ENCODE measurements at places on chromosomes 16 and 17.

DNA sequence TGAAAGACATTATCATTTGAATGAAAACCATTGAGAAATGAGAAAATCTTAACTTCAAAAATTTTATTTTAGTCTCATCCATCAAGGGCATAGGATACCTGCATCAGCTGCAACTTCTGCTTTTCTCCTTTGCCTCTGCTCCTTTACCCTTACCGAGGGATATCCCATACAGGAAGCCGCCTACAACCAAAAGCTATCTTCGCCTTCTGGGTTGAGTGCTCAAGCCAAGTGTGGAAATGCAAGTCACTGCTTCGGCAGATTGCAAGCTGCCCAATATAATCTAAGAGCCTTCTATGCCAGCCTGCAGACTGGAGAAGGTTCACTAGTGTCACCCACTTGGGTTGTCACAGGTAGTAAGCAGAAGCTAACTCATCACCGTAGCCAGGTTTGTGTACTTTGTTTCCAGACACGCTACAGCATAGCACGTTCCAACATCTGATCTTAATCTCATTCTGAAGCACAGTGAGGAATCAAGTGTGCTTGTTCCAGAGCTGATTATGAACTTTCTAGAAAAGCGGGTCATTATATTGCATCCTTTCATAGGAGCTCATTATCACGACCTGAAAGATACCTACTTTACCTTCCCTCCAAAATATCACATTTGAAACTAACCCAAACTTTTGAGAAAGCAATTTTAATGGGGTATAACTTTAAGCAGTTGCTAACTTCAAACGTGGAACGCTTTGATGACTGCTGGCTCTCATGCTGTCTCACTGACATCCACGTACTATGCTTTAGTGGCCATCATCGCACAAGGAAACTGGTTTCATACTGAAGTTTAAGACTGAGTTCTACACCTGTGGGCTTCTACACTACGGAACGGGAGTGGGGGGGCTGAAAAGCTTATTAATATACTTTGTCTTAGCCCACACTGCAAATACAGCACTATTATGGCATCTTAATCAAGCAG lies 8.0 kb upstream of the UNK start:
- no peaks in the 10 kb centered on the region for H3K27me3 ChIP-seq
- H3K36me3 ChIP-seq: peaks cover 45% of the 10 kb centered on the region
- no peak overlapping the region for H3K27ac ChIP-seq

GRCh38 chr17:57899391-57899790 lies 49.5 kb upstream of the MRPS23 start:
- no peaks in the 10 kb centered on the region for H3K27me3 ChIP-seq
- peak; percentile 41 for DNase-seq
- H3K36me3 ChIP-seq: peaks cover 4% of the 10 kb centered on the region
- peak overlapping the region; percentile 86 for H3K27ac ChIP-seq

DNA sequence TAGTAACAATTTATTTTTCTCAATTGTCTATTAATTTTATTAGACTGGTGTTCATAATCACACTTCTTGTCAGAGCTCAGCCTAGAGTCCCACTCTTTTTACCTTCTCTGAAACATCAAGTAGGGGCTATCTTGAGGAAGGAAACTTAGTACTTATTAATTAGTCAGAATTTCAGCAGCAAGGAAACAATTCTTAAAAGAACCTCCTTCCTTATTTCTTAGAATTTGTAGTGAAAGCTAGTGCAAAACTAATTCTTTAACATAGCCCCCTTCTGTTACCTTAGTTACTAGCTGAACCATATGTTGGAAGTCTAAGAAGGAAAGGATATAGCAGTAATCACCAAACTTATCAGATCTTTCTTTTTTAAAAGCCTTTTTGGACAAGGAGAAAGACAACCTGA lies 35.2 kb downstream of the MAP2K4 start:
- H3K4me1 ChIP-seq: no peaks in the 10 kb centered on the region
- no peak overlapping the region for H3K27ac ChIP-seq
- no peak overlapping the region for H3K4me3 ChIP-seq
- H3K27me3 ChIP-seq: no peaks in the 10 kb centered on the region

DNA sequence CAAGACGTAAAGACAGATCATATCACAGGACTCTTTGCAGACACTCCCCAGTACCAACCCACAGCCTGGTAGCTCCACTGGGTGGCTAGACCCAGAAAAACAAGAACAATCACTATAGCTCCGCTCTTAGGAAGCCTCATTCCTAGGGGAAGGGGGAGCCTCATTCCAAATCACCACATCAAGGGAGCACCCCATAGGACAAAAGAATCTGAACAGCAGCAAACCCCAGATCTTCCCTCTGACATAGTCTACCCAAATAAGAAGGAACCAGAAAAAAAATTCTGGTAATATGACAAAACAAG lies 237.8 kb downstream of the CEP112 start:
- no peaks in the 10 kb centered on the region for H3K4me1 ChIP-seq
- no peaks in the 10 kb centered on the region for H3K27me3 ChIP-seq
- H3K36me3 ChIP-seq: peaks cover 11% of the 10 kb centered on the region
- DNase-seq: no peak

DNA sequence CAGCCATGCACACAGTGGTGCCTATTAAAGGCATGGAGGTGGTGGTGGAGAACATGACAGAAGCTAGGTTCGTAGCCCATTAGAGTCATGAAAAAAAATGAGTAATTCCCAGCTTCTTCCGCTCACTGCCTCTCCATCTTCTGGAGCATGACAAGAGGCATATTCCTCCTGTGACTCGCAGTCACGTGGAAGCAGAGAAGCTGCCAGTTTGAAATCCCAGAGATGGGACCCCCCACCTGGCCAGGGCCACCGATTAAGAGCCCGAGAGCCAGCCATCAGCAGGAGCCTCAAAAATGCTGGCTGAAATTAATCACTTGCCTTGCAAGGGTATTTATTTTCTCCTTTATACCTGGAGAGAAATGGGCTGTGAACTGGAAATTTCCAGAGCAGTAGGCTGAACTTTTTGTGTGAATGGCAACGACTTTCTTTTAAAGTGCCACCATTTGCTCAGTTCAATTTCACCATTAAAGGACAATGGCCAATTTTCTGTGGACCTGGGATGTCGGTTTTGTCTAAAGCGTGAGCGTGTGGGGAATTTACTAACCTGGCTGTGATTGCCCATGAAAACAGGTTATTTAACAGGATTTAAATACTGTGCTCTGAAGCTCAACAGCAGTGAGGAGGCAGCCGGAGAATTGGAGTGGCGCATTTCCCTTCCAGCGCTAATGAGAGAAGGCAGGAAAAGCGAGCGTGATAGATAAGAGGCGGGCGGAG lies 189.7 kb upstream of the SDK2 start:
- peaks cover 85% of the 10 kb centered on the region for H3K27me3 ChIP-seq
- H3K4me1 ChIP-seq: no peaks in the 10 kb centered on the region
- H3K4me3 ChIP-seq: no peak overlapping the region
- DNase-seq: no peak
- H3K36me3 ChIP-seq: no peaks in the 10 kb centered on the region
- H3K27ac ChIP-seq: no peak overlapping the region

DNA sequence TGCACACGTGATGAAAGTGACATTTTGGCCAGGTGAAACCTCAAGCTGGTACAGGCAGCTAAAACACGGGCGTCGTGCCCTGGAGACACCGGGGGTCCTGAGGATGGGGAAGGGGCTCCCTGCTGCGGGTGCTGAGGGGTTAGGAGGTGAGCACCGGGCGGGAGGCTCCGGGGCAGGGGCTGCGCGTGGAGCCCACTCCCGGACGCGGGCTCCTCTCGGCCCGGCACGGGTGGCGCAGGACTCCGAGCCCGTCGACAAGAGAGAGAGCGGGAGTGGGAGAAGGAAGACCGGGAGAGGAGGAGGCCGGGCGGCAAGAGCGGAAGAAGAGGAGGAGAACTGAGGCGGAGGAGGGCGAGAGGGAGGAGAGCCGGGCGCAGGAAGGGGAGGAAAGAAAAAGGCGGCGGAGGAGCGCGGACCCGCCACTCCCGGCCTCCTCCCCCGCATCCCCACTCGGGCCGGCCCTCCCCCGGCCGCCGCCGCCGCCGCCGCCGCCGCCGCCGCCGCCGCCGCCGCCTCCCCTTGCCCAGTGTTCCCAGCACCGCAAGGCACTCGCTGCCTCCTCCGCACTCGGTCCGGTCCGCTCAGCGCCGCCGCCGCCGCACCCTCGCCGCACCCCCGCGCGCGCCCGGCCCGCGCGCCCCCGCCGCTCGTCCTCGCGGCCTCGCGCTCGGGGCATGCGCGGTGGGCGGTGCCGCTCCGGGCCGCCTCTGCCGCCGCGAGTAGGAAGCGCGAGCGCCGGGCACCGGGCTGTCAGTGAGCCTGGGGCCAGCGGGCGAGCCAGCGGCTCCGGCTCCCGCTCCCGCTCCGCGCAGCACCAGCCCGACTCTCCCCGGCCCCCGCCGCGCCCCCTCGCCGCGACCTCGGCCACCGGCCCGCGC lies at the start of gene PRKCA:
PRKCA (plus strand) TSS at position 750 of the 878 bp plus-strand sequence.
- peak; percentile 71 for DNase-seq
- peak within 1 kb of the TSS; percentile 80 for H3K4me3 ChIP-seq
- no peaks in the 10 kb centered on the region for H3K36me3 ChIP-seq
- peaks cover 6% of the 10 kb centered on the region for H3K4me1 ChIP-seq

- no peaks in the 10 kb centered on the region for H3K36me3 ChIP-seq
- no peak overlapping the region for H3K4me3 ChIP-seq
- no peaks in the 10 kb centered on the region for H3K27me3 ChIP-seq
- DNase-seq: no peak
Observed at GRCh38 chr16:5619304-5619703, 521.7 kb upstream of the EEF2KMT start.

GRCh38 chr17:72467841-72468653 lies 347.2 kb downstream of the SOX9 start:
- H3K36me3 ChIP-seq: no peaks in the 10 kb centered on the region
- H3K27me3 ChIP-seq: no peaks in the 10 kb centered on the region
- H3K4me3 ChIP-seq: no peak overlapping the region
- DNase-seq: peak; percentile 69
- H3K27ac ChIP-seq: peak overlapping the region; percentile 19

GRCh38 chr16:78957317-78958100 lies 643.0 kb downstream of the MAF start:
- H3K36me3 ChIP-seq: no peaks in the 10 kb centered on the region
- DNase-seq: no peak
- H3K27ac ChIP-seq: no peak overlapping the region
- no peaks in the 10 kb centered on the region for H3K27me3 ChIP-seq
- H3K4me3 ChIP-seq: no peak overlapping the region

DNA sequence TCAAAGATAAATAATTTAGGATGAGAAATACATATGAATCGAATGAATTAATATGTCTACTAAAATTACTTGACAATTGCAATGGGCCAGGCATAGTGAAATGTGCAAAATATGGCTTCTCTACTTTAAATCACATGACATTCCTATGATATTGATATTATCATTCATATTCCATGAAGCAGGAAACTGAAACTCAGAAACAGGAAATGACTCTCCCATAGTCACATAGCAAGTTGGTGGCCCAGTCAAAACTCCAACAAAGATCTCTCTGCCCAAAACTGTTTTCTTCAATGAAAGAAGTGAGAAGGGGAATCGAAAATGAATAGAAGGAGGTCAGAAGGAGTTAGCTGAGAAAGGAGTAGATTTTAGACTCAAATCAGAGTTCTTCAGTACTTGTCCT lies 272.2 kb downstream of the CDH8 start:
- H3K27ac ChIP-seq: no peak overlapping the region
- no peaks in the 10 kb centered on the region for H3K4me1 ChIP-seq
- no peaks in the 10 kb centered on the region for H3K36me3 ChIP-seq

DNA sequence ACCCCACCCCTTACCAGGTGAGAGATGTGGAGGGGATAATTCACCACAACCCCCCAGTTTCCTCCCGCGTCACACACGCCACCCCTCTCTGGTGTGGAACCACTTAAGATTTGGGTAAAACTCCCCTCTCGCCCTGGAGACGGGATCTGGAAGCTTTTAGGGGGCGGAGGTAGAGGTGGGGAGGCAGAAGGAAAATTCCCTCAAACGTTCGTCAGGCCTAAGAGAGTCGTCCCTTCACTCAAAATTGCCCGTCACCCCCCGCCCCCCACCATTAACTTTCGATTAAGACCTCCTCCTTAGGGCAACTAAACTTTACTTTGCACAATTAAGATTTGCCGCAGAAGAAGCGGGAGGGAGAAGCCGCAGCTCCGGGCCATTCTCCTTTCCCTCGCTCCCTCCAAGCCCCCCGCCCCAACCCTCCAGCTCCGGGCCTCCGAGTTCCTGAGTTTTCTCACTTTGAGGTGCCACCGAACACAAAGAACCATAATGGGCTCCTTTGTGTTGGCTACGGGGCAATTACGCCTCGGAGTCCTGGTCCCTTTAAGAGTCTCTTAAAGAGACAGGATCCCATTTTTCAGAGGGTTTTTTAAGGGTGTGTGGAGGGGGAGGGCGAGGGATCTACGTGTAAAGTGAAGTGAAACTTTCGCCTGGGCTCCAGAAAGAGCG lies 985 bp upstream of the FZD2 start:
- H3K4me3 ChIP-seq: peak overlapping the region; percentile 60
- DNase-seq: peak; percentile 74
- H3K27ac ChIP-seq: peak overlapping the region; percentile 100
- H3K27me3 ChIP-seq: no peaks in the 10 kb centered on the region
- peaks cover 4% of the 10 kb centered on the region for H3K36me3 ChIP-seq

- no peak overlapping the region for H3K4me3 ChIP-seq
- no peaks in the 10 kb centered on the region for H3K36me3 ChIP-seq
- H3K27me3 ChIP-seq: peaks cover 12% of the 10 kb centered on the region
- H3K27ac ChIP-seq: peak overlapping the region; percentile 63
- DNase-seq: peak; percentile 73
Observed at GRCh38 chr16:77585379-77586251, 136.7 kb upstream of the NUDT7 start.

DNA sequence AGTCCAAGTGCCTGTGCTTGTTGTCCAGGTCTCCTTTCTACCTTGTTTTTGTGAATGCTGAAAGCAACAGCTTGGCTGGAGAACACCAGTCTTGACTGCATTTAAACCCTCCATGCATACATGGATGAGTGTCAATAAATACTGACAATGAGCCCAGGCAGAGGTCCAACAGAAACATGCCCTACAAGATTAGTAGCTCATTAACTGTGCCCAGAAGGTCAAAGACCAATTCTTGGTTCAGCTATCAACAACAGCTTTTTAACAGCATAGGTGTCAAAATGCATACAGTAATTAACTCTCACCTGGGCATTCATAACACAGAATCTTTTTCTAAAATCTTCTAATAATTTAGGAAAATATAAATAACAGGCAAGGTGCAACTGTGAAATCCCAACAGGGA lies 63.2 kb downstream of the N4BP1 start:
- DNase-seq: no peak
- no peak overlapping the region for H3K4me3 ChIP-seq
- no peak overlapping the region for H3K27ac ChIP-seq
- no peaks in the 10 kb centered on the region for H3K27me3 ChIP-seq
- peaks cover 18% of the 10 kb centered on the region for H3K4me1 ChIP-seq

- peaks cover 79% of the 10 kb centered on the region for H3K27me3 ChIP-seq
- H3K4me3 ChIP-seq: peak overlapping the region; percentile 66
- DNase-seq: no peak
- H3K36me3 ChIP-seq: no peaks in the 10 kb centered on the region
- peaks cover 16% of the 10 kb centered on the region for H3K4me1 ChIP-seq
Observed at GRCh38 chr16:50547340-50548124, 664 bp upstream of the NKD1 start.

GRCh38 chr16:53219371-53219770 lies 164.6 kb downstream of the CHD9 start:
- no peak for DNase-seq
- H3K36me3 ChIP-seq: peaks cover 8% of the 10 kb centered on the region
- no peak overlapping the region for H3K27ac ChIP-seq
- H3K27me3 ChIP-seq: no peaks in the 10 kb centered on the region
- peak overlapping the region; percentile 37 for H3K4me3 ChIP-seq

- no peak overlapping the region for H3K27ac ChIP-seq
- H3K27me3 ChIP-seq: no peaks in the 10 kb centered on the region
- H3K4me3 ChIP-seq: no peak overlapping the region
- peaks cover 5% of the 10 kb centered on the region for H3K4me1 ChIP-seq
- peak; percentile 51 for DNase-seq
- peaks cover 91% of the 10 kb centered on the region for H3K36me3 ChIP-seq
Observed at GRCh38 chr17:3818786-3819185, 17.8 kb upstream of the ITGAE start.

Measured in mesenchymal stem cell (in vitro differentiated cells and primary cell).